ENCODE measurements at places on chromosomes 13 and 19. TPM values are rescaled to one million over a fixed set of nuclear protein-coding genes. Genes with fewer than 3 reads are reported as not detected.

DNA sequence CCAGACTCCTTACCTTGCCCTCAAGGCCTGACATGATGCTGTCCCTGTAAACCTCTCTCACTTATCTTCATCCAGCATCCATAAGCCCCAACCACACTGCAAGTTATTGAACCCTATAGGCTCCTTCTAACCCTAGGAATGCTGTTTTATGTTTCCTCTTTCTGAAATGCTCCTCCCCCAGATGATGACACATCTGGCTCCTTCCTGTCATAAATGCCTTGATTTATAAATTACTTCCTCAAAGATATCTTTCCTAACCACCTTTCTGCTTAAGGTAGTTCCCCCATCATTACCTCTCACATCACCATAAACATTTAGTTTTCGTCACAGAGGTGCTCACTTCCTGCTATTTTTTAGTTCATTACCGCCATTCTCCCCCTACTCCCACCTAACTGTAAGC is 12.3 kb downstream of the RUBCNL start:
- no peak for DNase-seq

DNA sequence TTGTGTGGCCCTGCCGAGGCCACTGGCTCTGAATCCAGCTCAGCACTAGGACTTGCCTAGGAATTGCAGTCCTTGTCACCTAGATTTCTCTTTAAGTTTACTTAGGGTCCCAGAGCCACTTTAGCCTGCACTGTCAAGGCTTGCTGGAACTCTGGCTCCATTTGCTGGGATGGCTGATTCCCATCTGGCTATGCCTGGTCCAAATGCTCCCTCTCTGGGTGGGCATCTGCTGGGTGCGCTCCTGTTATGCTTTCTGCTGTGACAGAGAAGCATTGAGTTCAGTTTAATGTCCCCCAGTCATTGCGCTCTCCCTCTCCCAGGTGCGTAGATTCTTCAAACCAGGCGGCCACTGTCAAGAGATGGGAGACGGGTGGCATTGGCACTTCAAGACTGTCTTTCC is 102.2 kb downstream of the MTUS2 start:
- no peak for DNase-seq

- DNase-seq = no peak
Observed at GRCh38 chr19:3149526-3150505, 14.0 kb downstream of the GNA15 start.

DNA sequence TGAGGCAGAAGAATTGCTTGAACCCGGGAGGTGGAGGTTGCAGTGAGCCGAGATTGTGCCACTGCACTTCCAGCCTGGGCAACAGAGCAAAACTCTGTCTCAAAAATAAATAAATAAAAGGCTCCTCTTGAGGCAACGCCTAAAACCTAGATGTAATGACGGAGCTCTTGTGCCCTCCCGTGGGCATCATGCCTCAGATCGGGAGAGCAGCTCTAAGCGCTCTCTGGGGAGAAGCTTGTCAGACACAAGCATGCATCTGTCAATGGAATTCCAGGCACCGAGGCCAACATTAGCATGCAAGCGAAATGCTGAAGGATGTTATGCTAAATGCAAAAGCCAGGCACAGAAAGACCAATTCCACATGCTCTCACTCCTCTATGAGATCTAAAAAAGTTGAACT is 45.6 kb upstream of the MRI1 start:
- peak; percentile 64 for DNase-seq

- DNase-seq = no peak
Observed at GRCh38 chr13:22074403-22074802, 403.5 kb downstream of the FGF9 start.

DNA sequence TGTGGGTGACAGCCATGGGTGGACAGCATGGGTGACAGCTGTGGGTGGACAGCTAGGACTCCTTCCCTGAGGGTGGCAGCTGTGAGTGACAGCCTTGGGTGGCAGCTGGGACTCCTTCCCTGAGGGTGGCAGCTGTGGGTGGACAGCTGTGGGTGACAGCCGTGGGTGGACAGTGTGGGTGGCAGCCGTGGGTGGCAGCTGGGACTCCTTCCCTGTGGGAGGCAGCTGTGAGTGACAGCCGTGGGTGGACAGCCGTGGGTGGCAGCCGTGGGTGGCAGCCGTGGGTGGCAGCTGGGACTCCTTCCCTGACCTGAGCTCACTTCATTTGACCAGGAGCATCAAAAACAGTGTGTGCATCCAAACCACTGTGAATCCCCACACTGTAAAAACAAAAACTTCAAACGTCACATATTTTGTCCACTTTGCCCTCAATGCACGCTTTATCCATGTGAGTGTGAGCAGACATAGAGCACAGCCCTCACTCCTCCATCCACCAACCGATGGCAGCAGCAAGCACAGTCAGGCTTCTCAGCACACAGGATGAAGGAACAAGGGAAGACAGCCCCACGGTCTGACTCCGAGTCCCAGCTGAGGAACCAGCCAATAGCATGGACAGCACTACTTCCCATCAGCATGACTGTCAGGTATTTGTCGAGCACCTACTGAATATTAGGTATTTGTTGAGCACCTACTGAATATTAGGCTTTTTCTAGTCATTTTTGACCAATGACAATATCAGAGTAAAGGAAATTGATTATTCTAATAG is 1.6 kb upstream of the CFAP97D2 start:
- DNase-seq = no peak

- no peak for DNase-seq
Observed at GRCh38 chr19:55304980-55305379, 20.2 kb downstream of the TMEM150B start.

Gene ZNF226
- total RNA-seq = 20.3 TPM

Gene LILRB5
- 10.9 TPM for total RNA-seq

Gene ZNF541
- not detected for total RNA-seq

Gene OR10H1
- 0.09 TPM for total RNA-seq
